ENCODE measurements at places on chromosomes 5 and 9.

- no peak for DNase-seq
Measured at GRCh38 chr9:75167281-75167680, 79.0 kb downstream of the OSTF1 start.

- no peak for DNase-seq
Measured at GRCh38 chr5:116359592-116359991, 215.0 kb downstream of the SEMA6A start.

GRCh38 chr5:173011566-173011965, 28.0 kb downstream of the ATP6V0E1 start:
- no peak for DNase-seq

GRCh38 chr9:114790521-114790920, 15.3 kb downstream of the TNFSF15 start:
- no peak for DNase-seq

DNA sequence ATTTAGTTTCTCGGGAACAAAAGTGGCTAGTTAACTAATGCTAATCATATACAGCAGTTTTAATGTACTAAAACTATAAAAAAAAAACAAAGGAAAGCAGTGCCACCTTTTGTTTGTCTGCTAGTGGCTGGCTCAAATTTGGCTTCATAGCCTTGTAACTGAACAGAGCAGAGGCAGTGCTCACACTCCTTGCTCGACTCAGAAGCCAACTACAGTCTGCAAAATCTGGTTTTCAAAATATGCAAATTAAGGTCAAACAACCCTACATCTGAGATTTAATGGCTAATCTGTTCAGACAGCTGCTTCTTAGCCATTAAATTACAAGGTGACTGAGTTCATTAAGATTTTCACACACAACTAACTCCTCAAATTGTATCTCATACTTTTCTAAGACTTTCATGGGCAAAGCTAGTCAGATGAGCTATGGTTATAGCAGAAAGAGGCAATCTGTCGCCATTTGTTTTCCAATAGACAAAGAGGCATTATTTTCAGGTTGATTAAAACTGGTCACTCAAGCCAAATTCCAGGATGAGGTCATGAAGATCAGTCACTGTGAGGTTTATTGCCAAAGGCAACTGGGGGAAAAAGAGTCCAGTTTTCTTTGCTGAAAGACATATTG, 56.8 kb upstream of the EPB41L4A start:
- DNase-seq, result no peak

DNA sequence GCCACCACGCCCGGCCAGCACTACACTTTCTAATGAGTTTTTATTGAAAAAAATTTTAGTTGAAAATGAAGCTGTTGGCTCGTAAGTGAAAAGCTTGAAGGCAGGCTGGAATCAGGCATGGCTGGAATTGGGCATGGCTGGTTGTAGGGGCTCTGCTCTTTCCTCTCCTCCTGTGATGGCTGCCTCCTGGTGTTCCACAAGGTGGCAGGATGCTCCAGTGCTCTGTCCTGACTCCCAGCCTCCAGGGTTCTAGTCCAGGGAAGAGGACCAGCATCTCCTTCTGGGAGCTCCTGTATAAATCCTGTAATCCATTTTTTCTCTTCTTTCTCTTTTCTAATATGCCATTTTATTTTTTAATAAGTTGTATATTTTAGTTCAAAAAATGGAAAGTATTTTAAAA, 57.2 kb upstream of the DHFR start:
- DNase-seq, result peak; percentile 0

GRCh38 chr9:91208837-91209236, 152.9 kb downstream of the AUH start:
- DNase-seq, result no peak

DNA sequence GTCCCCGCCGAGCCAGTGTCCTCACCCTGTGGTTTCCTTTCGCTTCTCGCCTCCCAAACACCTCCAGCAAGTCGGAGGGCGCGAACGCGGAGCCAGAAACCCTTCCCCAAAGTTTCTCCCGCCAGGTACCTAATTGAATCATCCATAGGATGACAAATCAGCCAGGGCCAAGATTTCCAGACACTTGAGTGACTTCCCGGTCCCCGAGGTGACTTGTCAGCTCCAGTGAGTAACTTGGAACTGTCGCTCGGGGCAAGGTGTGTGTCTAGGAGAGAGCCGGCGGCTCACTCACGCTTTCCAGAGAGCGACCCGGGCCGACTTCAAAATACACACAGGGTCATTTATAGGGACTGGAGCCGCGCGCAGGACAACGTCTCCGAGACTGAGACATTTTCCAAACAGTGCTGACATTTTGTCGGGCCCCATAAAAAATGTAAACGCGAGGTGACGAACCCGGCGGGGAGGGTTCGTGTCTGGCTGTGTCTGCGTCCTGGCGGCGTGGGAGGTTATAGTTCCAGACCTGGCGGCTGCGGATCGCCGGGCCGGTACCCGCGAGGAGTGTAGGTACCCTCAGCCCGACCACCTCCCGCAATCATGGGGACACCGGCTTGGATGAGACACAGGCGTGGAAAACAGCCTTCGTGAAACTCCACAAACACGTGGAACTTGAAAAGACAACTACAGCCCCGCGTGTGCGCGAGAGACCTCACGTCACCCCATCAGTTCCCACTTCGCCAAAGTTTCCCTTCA, 1.4 kb downstream of the GLIS3 start:
- no peak for DNase-seq

DNA sequence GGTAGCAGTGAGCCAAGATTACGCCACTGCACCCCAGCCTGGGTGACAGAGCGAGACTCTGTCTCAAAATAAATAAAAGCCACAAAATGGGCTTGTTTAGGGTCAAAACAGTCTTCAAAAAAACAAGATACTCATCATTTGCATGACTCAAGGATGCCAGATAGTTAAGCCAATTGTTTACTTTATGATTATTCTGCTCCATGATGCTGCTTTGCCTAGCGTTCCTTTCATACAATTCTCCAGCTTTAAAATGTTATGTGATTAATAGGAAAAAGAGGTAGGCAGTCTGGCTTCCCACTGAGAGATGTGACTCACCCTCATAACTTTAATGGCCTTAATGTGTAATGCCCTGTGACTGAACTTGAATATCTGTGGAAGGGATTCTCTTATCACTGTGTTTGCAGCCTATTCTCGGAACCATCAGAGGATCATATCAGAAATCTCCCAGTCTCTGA, 364.6 kb upstream of the TRPC7 start:
- no peak for DNase-seq

DNA sequence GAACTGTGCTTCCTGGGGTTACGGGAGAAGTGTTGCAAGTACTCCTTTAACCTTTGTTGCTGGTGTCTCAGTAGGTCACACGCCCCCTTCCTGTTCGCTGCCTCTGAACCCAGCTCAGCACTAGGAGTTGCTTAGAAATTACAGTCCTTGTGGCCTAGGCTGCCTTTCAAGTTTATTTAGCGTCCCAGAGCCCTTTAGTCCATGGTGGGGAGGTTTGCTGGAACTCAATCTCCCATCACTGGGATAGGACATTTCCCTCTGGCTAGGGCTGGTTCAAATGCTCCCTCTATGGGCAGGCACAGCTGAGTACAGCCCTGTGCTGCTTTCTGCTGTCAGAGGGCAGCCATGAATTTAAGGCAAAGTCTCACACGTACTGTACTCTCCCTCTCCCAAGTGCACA, 4.7 kb downstream of the IFNA8 start:
- no peak for DNase-seq

DNA sequence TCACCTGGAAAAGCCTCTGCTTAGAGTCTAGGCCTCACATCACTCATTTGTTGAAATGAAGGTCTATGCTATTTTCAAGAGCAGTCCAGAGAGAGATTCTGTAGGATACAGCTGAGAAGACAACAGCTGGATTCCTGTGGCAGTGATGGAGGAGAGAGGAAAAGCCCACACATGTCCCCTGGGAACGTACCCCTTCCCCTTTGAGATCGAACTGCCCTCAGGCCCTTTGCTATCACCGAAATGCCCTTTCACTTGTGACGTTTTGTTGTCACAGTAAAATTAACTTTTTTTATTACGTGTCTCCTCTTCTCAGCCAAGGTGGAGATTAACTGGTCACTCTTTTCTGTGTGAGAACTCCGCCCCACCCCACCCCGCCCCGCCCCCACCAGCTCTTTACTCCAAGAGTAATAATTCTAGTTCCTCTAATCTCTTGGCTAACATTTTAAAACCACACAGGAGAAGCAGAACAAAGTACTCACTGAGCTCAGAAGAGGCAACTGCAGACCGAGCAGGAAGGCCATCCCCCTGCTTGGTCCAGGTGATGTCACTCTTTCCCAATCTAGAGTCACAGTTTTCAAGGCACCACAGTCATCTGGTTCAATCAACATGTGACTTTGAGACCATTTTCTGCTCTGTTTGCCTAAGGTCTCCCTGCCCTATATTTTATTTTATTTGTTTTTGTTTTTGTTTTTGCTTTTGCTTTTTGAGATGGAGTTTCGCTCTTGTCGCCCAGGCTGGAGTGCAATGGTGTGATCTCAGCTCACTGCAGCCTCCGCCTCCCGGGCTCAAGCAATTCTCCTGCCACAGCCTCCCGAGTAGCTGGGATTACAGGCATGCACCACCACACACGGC, 105.6 kb downstream of the SUSD1 start:
- no peak for DNase-seq

DNA sequence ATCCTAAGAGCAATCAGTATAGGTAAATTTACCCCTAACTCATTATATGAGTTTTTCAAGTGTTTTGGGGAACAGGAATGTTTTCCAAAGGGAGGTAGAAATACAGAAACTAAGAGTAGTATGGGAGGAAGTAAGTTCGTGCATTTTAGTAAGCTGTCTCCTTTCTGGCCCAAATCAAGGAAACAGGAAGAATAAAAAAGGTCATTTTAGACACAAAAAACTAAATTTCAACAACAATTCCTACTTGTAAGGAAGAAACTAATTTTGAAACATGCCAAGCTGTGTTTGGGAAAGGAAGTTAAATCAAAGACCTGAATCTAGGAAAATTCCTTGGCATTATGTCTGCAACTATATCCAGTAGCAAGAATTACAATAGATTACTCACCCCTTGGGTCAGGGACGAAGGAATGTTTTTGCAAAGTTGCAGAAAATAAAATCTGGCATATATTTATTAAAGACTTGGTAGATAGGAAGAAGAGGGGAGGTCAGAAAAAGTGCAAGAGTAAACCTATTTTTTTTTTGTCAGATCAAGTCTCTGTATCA, 6.5 kb upstream of the RPS6 start:
- no peak for DNase-seq

DNA sequence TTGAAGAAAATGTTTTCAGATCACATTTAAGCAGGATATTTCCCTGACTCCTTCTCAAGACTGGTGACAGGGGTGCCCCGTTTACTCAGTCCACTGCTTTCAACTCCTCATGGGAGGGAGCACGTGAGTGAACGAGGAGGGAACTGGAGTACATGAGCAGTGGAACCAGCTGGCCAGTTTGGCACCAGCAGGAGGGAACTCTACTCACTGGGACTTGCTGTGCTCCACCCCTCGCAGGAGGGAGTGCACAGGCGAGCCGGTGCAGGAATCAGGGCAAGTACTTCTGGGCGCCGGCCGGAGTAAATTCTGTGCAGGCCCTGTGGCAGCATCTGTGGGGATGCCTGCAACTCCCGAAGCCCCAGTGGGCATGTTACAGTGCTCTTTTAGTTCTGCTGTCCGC, 1941.1 kb upstream of the C9orf72 start:
- DNase-seq, result no peak

GRCh38 chr5:100595152-100595811, 60.1 kb downstream of the FAM174A start:
- DNase-seq, result no peak

- DNase-seq, result no peak
Measured at GRCh38 chr9:76610011-76610352, 151.0 kb downstream of the GCNT1 start.

- peak; percentile 65 for DNase-seq
Measured at GRCh38 chr9:134443174-134444037, 117.2 kb downstream of the RXRA start.

DNA sequence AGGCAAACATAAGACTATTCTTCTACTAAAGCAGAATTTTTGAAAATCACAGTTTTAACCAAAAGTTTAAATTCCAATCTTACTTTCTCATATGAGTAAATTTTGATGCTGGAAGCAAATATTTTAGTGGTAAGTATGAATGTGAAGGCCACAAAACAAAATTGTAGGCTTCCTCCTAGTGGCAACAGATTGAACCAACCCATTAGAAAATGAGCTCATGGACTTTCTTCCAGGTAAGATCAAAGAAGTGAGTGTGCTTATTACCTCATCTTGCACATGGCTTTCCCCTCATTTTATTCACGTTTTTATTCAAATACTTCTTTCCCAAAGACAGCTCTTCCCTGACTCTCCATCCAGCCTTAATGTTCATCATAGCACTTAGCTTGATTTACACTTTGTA, 16.5 kb upstream of the RLN2 start:
- DNase-seq, result no peak

GRCh38 chr5:55234121-55234700, 803 bp upstream of the CCNO start:
- DNase-seq, result no peak

DNA sequence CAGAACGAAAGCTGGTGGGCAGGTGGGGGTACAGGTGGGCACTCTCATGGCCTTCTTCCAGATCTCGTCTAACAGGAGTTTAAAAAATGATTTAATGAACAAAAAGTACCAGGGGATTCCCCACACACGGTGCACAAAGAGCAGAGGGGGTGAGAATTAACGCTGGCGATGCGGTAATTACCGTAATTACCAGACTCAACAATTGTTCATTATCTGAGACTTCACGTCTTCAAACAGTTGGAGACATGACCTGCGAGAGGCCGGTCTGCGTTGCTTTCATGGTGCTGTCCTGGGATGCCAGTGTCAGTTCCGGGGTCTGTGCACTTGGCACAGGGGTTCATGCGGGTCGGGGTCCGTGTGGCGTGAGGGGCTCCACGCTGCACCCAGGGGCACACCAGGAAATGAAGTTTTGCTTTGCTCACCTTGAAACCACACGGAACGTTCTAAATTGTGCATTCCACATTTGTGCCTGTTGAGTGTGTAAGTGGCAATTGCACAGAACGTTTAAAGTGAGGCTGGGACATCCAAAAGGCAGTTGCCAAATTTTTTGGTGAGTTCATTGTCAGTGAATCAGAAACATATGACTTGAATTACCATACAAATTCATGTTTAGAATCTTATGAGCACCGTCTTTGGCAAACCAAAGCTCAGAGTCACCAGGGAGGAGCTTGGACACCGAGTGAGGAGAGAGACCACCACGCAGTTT, 256.4 kb upstream of the IRX1 start:
- DNase-seq, result no peak

DNA sequence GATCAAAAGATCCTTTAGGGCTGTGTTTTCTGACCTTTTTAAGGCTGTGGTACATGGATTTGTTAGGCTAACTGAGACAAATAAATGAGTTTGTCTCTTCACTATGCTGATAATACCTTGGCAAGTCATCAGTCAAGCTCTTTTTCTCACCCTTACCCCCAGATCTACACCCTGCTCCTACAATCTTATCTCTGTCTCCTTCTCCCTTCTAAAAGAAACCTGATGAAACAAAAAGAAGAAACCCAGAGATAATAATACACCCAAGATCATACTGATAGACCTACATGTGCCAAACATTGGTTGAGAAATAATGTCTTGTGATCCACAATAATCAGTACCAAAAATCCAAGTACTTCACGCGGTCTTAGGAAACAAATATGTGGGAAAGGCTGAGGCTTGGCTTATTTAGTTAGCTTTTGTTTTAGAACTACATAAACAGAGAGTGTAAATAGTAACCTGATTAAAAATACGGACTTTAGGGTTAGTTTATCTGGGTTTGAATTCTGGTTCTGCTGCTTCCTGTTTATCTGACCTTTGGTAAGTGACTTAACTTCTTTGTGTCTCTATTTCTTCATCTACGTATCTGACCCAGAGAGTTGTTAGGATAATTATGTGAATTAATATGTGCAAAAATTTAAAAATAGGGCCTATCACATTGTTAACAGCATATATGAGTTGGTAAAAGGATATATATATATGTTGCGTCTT, 24.8 kb upstream of the PDCD1LG2 start:
- DNase-seq, result no peak

Data from NCI-H1930 (cell line).